Choroid plexus epithelial cell (primary cell): ENCODE measurements at places on chromosomes 5 and 9.

DNA sequence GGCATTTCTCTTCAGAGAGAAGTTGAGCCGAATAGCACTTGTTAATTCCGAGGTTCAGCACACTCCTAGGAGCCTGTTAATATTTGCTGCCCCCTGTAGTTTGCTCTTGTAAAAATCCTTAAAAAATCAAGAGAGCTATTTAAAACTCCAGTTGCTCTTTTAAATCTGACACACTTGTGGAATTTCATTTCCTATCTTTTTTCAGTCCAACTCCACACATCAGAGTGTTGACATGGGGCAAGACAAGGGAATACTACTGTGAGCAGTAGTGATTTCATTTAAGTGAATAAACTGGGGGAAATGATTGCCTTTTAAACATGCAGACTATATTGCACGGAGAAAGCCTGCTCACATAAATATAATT lies 1096.3 kb upstream of the DMAC1 start:
- DNase-seq: peak; percentile 67

DNA sequence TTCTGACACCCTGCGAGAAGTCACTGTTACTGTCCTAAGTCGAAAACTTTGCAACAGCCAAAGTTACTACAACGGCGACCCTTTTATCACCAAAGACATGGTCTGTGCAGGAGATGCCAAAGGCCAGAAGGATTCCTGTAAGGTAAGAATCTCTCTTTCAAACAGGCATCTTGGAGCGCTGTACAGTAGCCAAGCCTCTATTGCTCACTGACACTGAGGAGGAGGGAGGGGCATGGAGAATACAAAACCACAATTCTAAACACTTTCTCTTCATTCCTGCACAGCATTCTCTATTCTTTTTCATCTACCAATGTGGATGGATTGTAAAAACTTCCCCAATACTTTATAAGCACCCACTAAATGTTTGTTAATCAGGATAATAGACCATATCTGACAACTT lies 7.4 kb downstream of the GZMK start:
- peak; percentile 36 for DNase-seq

DNA sequence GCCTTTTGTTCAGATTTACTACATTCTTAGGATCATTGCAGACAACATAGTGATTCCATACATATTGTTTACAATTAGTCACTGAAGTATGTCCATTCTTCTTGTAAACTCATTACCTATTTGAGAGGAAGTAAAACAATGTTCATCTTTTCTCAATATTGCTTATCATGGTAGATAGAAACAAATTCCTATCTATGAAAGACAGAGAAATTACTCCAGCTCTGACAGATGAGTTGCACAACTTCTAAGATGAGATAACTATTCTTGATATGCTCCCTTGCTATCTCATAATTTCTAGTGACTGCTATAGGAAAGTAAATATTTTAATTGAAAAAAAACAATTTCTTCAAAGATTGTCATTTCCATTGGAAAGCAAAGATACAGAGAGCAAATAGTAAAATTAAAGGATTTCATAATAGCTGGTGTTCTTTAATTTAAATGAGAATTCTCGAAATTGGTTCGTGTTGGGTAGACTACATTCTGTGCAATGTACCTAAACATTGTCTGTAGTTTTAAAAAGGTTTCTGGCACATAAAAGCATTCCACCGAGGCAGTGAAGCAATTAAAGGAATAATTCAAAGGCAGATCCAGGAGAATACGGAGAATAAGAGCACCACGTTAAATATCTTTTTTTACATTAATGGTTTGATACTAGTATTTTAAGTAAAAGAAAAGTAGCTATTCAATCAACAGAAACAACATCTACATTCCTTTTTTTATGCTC lies 1029.1 kb upstream of the ACO1 start:
- DNase-seq: no peak

DNA sequence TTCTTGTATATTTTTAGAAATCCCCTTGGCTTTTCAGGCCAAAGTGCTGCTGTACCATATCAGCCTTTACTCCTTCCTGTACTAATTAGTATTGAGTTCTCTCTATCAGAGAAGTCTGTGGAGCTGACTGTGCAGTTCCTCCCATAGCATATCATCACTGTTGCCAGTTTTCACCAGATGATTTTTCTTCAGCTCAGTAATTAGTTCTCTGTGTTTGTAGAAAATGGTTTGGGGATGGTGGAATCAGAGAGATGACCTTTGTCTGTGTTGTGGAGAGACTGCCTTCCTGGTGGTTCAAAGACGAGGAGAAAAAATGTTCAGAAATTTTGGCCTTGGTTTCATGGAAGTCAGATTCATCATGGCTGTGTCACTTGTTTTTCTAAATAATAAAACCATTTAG lies 227.5 kb upstream of the ACTBL2 start:
- no peak for DNase-seq

DNA sequence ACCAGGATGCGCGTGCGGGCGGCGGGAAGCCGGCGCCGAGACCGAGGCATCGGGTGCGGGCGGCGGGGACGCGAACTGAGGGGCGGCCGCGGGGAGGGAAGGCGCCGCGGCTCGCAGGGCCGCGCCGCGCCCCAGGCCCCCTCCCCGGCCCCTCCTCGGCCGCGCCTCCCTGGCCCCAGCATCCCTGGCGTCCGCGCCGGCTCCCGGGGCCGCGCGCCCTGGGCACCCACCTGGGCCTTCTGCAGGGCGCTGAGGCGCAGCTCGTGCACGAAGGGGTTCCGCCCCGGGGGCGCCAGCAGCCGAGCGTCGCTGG lies 324 bp downstream of the LPCAT1 start:
- no peak for DNase-seq

DNA sequence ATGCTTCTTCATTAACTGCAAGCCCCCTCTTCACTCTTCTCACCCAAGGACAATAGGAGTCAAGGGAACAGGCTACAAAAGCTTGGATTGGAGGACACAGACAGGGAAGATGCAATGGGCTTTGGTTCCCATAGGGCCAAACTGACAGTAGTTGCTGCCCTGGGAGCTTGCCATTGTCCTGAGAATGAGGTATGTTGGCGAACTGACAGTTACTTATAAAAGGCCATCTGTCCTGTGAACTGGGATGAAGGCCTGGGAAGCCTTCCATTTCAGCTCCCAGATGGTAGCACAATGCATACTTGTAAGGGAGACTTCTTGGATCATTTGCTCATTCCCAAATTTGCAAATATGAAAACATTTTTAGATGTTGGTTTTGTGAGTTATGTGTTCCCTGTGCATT lies 88.9 kb downstream of the SNCAIP start:
- DNase-seq: no peak

GRCh38 chr5:84119252-84119651 lies 265.4 kb downstream of the EDIL3 start:
- no peak for DNase-seq

- DNase-seq: no peak
These were observed 11.8 kb downstream of the SLC12A7 start for GRCh38 chr5:1099926-1100663.

DNA sequence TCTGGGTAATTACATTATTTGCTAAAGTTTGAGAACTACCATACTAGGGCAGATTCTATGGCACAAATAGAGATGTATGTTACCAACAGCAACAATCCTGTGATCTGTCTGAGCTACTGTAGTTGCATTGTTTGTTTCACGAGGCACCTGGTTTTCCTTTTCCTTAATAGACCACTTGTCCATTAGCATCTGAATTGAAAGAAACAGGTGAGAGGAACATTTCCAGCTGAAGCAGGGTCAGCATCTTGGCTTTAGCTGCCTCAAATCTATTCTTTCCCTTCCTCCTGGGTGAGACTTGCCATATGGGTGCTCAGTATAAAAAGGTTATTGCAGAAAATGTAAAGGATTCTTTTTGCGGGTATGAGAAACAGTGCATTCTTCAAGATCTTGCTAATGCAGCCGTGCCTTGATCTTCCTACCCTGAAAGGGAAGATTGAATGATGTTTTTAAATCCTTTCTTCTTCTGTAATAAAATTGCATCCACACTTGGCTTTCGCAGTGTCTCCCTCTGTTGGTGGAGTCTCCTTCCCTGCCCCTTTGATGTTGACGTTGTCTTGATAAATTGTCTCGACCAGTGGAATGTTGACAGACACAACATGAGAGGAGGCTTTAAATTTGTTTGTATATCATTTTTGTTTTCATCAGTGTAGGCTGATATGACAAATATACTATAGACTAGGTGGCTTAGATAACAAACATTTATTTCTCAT lies 118.0 kb upstream of the BRINP1 start:
- no peak for DNase-seq

DNA sequence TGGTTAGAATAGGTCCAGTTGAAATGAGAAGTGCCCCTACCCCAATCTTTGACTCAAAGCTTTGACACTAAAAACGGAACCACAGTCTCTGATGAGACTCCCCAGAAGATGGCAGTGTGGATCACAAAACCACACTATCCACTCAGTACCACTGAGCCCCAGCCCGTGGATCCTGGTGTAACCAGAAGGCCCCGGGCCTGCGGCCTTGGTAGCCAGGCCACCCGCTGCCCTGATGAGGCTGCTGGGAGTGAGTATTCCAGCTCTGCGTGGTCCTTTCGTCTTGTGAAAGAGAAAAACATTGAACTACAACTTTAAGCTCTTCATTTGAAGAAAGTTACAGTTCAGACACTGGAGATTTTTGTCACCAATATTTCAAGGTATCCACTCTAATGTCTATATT lies 42.2 kb upstream of the FBP1 start:
- DNase-seq: peak; percentile 89

- DNase-seq: peak; percentile 39
These were observed 3.1 kb upstream of the GNPDA1 start for GRCh38 chr5:142015781-142016533.

GRCh38 chr9:69420611-69421270 lies 95.7 kb downstream of the ENTREP1 start:
- DNase-seq: no peak

- DNase-seq: no peak
These were observed 26.9 kb upstream of the SYK start for GRCh38 chr9:90774682-90775081.

DNA sequence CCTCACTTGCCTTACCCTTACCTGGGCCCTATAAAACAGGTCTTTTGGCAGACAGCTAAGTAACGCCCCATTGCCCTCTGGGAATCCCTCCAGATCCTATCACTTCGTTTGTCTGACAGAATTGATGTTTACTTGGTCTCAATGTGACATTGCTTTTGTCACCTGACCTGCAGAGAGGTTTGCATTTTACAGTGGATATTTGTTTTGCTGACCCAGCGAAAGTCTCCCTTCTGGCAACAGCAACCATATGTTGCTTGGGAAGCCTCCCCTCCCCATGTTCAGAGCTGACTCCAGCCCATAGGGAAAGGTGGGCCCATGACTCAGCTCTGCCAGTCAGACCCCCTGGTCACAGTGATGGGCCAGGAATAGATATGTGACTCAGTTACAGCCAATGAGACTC lies 54.0 kb upstream of the LARP1 start:
- no peak for DNase-seq

DNA sequence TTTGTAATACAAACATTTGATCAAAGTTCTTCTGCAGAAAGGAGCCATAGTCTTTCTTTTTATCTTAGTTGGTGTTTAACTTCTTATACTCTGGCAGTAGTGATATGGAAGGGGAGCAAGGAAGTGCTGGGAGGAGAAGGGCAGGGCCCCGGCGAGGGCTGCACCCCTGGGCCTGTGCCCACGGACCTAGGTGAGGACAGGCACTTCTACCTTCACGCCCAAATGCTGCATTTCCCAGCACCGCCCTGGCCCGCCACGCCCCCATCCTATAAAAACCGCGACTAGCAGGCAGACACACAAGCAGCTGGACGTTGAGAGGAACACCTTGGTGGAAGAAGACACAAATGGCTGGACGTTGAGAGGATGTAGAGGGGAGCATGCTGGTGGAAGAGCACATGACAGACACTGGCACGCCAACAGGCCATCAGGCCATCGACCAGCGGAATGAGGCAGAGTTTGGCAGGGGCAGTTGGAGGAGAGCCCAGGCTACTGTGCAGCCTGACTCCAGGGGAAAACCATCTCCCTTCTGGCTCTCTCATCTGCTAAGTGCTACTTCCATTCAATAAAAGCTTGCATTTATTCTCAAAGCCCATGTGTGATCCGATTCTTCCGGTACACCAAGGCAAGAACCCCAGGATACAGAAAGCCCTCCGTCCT lies 81.5 kb upstream of the C9orf72 start:
- DNase-seq: no peak

DNA sequence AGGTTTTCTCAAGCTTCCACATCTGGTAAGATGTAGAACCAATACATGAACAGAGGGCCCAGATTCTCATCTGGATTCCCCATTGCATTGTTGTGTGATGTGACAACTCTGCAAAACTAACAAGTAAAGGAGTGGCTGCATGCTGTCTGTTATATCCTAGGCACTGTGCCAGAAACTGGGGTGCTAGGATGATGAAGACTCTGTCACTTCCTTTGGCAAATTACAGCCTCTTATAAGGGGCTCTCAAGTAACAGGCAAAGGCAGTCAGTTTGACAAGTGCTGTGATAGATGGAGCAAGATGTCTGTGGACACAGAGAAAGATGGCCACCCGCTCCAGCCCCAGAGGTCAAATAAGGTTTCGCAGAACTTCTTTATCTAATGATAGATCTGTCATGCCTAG lies 115.7 kb downstream of the PAPPA start:
- peak; percentile 35 for DNase-seq

DNA sequence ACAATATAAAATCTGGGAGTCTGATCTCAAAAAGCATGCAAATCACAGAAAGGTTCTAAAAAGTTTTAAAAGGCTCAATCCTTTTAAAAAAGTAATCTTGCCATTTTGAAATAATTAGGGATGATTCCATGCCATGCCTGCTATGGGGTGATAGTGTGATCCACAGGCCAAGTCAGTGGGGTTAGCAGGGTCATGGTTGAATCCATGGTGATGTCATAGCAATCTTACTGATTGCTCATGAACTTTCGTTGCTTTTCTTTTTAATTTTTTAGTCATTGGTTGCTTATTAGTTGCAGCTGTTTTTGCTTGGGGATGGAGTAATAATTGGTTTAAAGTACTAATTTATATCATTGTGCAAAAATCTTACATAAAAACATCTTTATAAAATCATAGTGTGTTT lies 485.0 kb downstream of the ENC1 start:
- DNase-seq: no peak

GRCh38 chr9:15007698-15008097 lies 97.5 kb upstream of the FREM1 start:
- no peak for DNase-seq

DNA sequence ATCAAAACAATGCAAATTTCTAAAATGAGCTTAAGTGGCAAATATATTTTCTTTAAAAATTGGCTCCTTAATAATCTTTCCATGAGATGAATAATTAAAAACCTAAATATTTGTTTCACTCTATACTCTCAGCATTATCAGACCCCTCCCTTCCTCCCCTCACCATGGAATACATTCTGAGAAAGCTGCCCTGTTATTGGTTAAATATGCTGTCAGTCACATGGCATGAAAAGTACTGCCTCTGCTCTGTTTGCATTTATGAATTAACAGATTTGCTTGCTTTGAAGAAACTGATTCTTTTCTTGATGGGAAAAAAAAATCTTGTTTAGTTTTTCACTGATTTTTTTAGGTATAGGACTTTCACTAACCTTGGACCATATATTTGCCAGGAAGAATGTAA lies 17.0 kb upstream of the RPS23 start:
- DNase-seq: peak; percentile 35

DNA sequence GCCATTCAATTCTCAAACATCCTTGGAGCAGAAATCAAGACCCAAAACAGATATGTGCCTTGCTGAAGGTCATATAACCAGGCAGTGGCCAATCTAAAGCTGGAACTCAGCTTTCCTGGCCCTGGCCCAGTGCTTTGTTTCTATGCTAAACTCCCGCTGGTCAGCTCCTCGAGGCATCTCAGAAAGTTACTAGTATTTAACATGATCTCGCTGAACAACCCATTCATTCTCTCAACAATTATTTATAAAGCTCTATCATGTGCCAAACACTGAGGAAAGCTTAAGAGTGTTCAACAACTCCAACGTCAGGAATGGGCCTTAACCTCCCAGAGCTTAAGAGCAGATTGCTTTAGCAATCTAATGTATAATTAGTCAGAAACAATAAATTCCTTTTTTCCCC lies 54.0 kb downstream of the FOXD1 start:
- peak; percentile 35 for DNase-seq
